Stimulated activated CD4-positive, alpha-beta T cell treated with anti-CD3 and anti-CD28 coated beads, Interleukin-15, amount 100 ng/mL, for 24 hours (primary cell): ENCODE measurements at places on chromosomes 16 and 17.

GRCh38 chr16:71373073-71373472 is 14.6 kb downstream of the CALB2 start:
- no peak for DNase-seq

- no peak for DNase-seq
These were observed 35.2 kb downstream of the PLXDC1 start for GRCh38 chr17:39116224-39116623.

DNA sequence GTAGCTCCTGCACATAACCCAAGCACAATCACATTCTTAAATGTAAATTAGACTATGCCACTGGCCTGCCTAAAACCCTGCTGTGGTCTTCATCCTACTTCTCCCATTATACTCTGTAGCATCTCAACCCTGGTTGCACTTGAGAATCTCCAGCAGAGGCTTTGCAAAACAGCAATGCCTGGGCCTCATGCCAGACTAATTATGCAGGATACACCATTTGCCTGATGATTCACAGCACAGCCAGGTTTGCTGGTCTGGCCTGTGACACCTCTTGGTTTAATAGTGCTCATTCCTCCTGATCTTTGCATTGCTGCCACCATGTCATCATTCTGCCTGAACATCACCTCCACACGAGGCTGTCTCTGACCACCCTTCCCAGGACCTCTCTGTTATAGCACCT is 491.9 kb upstream of the TOM1L1 start:
- no peak for DNase-seq

- no peak for DNase-seq
These were observed 1.1 kb upstream of the CCL22 start for GRCh38 chr16:57357330-57358085.

GRCh38 chr17:17699491-17699890 is 18.2 kb downstream of the RAI1 start:
- no peak for DNase-seq

- peak; percentile 0 for DNase-seq
These were observed 36.0 kb downstream of the IL21R start for GRCh38 chr16:27437946-27438345.

GRCh38 chr17:45149669-45150664 is 1.7 kb downstream of the HEXIM1 start:
- peak; percentile 65 for DNase-seq

- no peak for DNase-seq
These were observed 44.1 kb downstream of the RAB11FIP4 start for GRCh38 chr17:31435581-31435980.

GRCh38 chr17:35051579-35052240 is 11.8 kb downstream of the RFFL start:
- no peak for DNase-seq

GRCh38 chr17:29005936-29006511 is at the start of gene SEZ6:
SEZ6 (minus strand) TSS chr17:29006033; CDS start chr17:29005869, 164 bp downstream.
- DNase-seq: peak; percentile 84

DNA sequence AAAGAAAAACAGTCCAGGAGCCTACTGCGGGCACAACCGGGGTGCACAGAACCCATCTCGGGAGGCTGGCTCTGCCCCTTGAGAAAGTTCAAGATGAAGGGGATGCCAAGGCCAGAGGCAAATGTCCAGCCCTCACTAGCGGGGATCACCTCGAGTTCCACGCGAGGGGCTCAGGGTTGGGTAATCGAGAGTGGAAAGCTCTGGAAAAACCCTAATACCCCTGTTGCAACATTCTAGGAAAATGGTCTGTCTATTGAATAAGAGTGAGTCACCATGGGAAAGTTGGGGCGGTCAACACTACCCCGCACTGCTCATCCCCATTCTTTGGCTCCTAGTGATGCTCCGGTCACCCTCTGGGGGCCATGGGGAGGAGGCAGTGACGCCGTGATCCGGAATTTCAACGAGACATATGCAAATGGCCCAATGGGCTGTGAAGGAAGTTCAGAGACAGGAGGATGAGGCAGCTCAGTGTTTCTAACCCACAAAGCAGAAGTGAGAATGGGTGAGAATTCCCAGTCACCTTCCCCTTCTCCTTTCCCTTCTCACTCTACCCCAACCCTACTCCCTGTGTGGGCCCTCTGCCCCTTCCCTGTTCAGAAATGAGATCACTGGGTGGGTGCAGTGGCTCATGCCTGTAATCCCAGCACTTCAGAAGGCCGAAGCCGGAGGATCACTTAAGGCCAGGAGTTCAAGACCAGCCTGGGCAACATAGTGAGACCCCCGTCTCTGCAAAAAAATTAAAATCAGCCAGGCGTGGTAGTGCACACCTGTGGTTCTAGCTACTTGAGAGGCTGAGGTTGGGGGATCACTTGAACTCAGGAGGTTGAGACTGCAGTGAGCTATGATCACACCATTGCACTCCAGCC is 22.4 kb downstream of the SOCS3 start:
- DNase-seq: no peak

- no peak for DNase-seq
These were observed 43.9 kb downstream of the NKD1 start for GRCh38 chr16:50591800-50592771.

DNA sequence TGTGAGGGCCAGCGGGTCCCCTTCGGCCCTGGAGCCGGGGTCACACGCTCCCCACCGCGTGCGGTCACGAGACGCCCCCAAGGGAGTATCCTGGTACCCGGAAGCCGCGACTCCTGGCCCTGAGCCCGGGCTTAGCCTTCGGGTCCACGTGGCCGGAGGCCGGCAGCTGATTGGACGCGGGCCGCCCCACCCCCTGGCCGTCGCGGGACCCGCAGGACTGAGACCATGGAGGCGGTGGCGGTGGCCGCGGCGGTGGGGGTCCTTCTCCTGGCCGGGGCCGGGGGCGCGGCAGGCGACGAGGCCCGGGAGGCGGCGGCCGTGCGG is at the start of gene NAGLU:
Gene NAGLU, plus strand, starts transcription at position 194 of the 324 bp plus-strand sequence. Its CDS starts 32 bp downstream, at position 226.
- peak; percentile 93 for DNase-seq

GRCh38 chr16:21101631-21102420 is 48.8 kb downstream of the DNAH3 start:
- peak; percentile 40 for DNase-seq

DNA sequence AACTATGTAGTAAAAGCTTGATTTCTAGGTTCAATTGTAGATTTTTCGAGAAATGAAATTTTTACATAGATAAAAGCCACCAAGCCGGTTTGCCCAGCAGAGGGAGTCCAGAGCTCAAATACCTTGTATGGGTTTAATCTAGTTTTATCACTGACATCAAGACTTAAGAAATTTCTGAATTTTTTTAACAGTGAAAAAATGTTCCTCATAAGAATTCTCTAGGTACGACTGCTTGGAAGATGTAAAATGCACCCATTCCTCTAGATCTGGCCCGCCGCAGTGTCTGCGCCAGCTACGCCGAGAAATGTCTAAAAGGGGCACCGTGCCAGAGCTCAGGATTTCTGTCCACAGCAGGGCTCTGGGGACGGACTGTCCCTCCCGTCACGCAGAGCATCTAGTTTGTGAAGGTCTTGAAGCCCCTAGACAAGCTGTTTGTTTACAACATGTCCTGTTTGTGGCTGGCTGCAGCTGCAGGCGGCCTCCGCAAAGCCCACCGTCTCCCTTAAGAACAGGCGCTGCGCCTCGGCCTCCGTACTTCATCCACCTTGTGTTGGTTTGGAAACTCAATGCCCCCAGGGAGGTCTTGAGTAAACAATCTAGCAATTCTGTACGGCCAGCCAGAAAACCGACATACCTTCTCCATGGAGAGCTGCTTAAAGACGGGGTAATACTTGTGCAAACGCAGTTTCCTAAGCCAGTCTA is 24.8 kb downstream of the MAP1LC3B start:
- peak; percentile 49 for DNase-seq

DNA sequence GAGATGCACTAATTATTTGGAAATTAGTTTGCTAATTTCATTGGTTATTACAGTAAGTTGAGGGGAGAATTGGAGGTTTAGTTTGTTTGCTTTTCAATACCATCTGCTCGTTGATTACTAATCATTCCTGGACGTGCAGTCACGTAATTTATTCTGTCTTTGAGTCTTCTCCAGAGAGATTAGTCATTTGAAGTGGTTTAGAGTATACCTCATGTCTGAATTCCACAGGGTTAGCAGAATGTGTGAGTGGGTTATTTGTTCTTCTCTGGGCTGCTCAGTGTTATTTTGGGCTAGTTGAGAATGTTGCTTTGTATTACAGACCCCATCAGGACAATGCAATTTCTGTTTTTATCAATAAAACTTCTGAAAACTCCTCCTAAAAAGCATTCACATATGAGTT is 265.0 kb downstream of the RBFOX1 start:
- no peak for DNase-seq

DNA sequence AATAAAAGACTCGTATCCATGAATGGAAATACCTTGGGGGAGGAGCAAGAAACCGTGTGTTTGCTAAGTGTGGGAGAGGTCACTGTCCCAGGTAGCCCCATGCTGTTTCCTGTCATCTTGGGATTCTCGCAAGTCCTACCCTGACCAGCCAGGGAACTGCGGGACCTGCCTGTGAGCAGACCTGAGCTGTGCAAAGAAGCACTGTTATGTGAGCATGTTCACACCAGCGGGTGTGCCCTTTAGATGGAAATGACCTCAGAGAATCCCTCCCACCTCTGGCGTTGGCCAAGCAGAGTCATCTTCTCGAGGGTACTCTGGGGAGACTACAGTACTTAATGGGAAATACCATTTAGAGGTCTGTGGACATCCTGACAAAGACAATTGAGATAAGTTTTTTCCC is 127.0 kb upstream of the MON1B start:
- no peak for DNase-seq

- DNase-seq: no peak
These were observed 678 bp downstream of the TMEM101 start for GRCh38 chr17:44014133-44014436.

DNA sequence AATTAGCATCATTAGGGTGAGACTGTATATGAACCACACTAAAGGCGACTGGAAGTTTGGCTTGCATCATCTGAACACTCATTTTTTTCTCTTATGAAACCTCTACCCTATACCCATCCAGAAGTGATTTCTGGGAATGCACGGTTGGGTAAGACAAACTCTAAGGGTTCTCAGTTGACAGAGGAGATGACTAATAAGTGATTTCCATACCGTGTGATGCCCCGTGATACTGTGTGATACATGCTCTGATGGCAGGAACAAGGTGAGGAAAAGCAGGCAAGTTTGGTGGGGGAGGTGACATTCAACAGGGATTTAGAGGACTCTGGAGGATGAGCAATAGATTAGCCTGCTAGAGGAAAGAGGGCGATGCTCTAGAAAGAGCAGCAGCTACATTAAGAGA is 156.4 kb upstream of the CCL2 start:
- DNase-seq: no peak

DNA sequence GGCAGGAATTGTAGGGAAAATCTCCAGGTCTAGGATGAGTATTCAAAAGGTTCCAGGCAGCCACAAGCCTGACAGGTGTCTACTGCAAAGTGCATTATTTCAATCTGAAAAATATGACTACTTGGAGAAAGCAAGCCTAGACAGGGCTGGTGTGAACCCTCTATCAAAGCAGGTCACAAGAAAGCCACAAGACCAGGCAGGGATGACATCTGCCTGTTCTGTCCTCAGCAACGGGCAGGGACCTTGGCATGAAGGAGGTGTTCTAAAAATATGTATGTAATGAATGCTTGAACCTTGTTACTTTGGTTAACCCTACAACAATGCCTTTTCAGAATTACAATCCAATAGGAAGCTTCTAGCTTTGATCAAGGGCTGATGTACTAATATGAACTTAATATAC is 1.2 kb upstream of the COX6A2 start:
- no peak for DNase-seq

- peak; percentile 72 for DNase-seq
These were observed 12.5 kb downstream of the SLC16A3 start for GRCh38 chr17:82241183-82241925.

- DNase-seq: no peak
These were observed 4.8 kb upstream of the CCL3 start for GRCh38 chr17:36094746-36095145.

- DNase-seq: no peak
These were observed 39.6 kb downstream of the PKD1 start for GRCh38 chr16:2095918-2096582.

DNA sequence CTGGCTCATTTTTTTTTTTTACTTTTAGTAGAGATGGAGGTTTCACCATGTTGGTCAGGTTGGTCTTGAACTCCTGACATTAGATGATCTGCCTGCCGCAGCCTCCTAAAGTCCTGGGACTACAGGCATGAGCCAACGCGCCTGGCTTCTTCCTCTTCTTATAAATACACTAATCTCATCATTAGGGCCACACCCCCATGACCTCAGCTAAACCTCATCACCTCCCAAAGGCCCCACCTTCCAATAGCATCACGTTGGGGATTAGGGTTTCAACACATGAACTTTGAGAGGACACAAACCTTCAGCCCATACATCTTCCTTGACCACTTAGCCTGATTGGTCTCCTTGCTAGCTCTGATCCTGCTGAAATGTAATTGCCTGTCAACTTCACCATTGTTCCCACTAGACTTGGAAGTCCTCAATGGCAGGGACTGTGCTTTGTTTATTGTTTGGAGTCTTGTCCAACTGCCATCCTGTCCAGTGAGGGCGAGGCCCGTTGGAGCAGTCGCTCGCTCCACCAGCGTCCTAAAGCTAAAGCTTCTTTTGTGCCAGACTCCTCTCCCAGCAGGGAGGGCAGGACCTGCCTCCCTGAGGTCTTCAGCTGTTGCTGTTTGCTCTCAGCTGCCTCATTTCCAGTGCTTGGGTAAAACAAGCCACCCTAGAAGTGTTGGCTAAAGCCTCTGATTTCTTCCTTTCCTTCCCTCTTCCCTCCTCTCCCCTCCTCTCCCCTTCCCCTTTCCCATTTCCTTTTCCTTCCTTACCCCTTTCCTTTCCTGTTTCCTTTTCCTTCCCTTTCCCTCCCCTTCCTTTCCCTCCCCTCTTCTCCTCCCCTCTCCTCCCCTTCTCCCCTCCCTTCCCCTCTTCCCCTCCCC is 85.3 kb downstream of the HAPSTR1 start:
- DNase-seq: no peak

- no peak for DNase-seq
These were observed 496.0 kb downstream of the MAF start for GRCh38 chr16:79104567-79104966.

DNA sequence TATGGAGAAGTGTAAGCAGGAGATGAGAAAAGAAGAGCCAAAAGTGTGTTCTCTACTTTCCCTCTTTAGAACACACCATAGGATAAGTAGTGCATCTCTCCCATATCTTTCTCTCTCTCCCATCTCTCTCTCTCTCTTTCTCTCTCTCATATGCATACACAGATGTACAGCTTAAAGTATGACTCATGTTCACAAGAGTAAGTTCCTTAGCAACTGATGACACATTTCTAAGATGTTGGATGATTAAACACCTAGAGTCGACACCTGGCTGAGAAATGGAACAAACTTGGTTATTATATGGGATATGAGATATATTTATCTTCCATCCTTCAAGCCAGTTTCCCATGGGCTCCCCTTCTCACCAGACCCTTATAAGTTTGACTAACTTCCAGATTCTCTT is 113.5 kb downstream of the TMEM132E start:
- no peak for DNase-seq

GRCh38 chr16:10883004-10883403 is 6.0 kb downstream of the CIITA start:
- DNase-seq: no peak

- DNase-seq: no peak
These were observed 141.6 kb upstream of the XYLT1 start for GRCh38 chr16:17612336-17612735.

GRCh38 chr17:51322390-51323029 is 62.2 kb downstream of the UTP18 start:
- DNase-seq: no peak
